ENCODE measurements at places on chromosomes 5 and 9.

DNA sequence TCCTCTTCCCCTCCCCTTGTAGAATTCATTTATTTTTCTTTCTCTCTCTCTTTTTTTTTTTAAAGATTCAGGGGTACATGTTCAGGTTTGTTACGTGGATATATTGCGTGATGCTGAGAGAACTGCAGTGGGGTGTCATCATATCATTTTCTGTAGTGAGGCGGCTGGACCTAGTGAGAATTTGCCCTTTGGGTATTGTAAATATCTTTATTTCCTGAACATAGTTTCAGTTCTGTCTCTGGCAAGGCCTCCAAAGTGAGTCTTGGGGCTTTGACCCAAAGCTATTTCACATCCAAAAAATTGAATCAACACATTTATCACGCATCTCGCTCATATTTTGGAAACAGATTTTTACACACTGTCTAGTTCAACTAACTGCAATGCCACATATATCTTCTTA is 25.4 kb upstream of the MYOT start:
- DNase-seq, result no peak

DNA sequence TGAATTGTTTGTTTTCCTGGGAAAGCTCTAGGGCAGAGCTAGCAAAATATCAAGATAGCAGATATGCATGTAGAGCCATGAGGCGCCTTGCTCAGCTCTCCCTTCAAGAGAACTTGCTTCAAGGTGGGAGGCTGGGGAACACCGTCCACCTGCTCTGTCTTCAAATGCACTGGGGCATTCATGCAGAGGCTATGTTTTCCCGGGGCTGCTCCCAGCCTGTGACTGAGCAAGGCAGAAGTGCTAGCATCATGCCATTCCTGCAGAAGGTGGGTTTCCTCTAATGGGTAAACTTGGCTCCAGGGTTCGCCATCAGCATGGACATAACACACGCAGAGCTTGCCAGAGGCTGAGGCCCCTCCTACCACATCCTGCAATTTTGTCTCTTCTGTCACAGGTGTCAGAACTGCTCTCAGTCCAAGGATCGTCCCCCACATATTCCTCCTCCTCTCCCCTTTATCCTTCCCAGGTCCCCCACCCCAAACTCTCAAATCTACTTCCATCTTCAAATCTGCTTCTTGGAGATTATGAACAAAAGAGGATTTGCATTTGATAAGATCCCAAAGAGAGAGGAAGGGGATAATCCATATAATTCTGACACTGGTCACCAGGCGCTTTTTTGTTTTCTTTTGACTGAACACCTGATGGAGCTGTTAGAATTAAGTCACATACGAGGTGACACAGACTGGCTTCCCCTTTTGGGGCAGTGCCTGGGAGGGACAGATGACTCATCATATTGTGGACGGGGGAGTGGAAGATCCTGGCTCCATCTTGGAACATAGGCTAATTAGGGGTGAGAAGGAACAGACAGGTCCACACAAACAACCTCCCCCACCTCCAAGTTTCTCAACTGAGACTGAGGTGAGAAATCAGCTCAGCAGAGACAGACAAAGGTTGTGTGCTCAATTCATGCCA is 85.0 kb upstream of the TAF11L2 start:
- DNase-seq, result no peak

DNA sequence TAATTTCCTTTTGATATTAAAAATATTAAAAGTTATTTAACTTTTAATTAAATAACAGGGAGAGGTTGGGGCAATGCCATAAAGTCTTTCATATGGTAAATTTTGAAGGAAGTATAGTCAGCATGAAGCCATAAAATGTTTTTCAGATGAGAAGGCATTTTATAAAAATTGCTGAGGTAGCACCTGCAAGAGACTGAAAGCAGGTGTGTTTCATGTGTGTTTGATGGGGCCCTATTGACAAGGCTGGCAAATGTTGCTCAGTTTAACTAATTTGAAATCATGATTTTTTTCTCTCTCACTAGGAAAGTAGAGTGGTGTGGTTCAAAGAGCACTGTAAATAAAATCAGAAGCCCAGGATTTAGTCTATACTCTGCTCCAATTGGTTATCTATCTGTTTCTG is 805.8 kb upstream of the C9orf72 start:
- no peak for DNase-seq

GRCh38 chr5:135883441-135883840 is 12.2 kb downstream of the IL9 start:
- no peak for DNase-seq

DNA sequence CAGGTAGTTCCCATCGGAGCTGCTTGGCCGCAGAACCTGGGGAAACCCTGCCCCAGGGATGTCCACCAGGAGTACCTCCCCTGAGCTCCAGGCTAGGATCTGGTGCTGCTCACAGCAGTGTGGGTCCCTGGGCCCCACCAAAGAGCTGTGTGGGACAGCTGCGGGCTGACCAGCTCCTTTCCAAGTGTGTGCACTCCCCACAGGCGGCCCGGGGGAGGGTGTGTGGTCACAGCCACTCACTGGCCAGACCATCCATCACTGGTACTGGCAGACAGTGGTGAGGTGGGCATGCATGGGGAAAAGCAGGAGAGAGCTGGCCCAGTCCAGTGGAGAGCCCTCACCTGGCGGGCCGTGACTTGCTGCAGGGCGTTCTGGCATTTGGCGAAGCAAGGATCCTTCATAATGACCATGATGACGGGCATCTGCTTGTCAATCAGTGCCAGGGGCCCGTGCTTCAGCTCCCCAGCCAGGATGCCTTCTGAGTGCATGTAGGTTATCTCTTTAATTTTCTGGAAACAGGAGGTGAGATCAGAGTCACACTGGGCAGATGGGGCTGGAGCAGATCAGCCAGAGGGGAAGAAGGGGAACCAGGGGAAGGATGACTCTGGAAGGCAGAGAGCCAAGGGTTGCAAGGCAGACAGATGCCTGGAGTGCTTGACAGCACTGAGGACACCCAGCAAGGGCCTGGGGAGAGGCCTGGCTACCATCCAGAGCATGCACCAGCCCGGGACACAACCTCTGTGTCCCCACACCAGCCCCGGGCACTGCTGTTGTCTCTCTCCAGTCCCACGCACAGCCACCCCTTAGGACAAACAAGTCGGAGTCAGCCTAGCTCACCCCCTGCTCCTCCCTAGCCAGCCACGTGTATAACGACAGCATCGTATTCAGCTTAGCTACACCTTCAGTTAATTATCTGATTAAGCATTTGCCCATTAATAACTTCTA is 12.8 kb upstream of the MAPK9 start:
- DNase-seq, result no peak

DNA sequence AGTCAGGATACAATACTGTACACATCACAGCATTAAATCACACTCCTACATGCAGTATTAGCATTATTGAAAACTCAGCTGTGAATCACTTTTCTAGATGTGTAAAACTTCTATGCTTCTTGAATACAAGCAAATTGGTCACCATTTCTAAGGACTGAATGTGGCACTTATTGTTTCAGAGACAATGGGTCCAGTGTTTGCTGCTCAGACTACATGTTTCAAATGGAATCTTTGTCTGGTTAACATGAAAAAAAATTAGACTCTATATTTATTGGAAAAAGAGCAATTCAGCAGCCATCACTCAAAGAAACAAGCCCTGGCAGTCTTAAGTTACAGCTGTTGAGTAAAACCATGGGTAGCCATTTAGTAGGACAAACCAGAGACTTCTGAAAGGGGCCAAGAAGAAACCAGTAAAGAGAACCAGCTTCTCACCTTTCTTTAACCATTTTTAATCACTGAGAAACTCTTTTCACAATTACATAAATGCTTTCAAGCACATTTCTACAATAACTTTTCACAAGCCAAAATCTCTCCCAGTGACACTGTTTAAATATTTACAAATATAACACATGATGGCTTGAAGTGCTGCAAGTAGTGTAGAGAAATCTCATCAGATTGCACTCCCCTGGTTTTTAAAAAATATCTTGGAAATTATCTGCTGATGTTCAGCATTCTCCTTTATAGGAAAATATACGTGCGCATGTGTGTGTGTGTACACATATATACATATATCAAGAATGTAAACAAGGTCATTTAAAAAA is 35.2 kb downstream of the OR2K2 start:
- no peak for DNase-seq

GRCh38 chr5:71652349-71652748 is 65.2 kb downstream of the MCCC2 start:
- DNase-seq, result no peak

- no peak for DNase-seq
These were observed 437.0 kb downstream of the ZNF608 start for GRCh38 chr5:124309241-124309980.

DNA sequence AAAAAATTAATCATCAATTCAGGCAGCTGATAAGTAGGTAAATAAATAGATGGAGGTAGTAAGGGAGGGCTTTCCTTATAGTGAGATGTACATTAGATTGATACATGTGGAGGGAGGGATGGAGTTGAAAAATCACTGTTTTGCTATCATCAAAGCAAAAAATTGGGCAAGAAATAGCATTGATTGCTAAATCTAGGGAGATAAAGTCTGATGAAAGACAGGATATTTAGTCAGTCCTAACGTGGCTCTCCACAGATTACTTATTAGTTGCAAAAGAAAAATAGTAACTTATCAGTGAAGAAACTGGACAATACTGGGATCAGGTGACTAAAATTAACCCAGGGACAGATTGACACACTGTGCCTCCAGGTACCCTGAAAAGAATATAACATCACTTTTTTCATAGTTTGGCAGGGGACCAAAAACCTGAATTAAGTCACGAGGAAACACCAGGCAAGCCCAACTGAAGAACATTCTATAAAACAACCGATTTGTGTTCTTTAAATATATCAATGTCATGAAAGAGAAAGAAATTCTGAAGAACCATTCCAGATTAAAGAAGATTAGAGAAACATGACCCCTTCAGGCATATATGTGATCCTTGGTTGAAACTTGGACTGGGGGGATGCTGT is 27.1 kb upstream of the GOLPH3 start:
- DNase-seq, result no peak

DNA sequence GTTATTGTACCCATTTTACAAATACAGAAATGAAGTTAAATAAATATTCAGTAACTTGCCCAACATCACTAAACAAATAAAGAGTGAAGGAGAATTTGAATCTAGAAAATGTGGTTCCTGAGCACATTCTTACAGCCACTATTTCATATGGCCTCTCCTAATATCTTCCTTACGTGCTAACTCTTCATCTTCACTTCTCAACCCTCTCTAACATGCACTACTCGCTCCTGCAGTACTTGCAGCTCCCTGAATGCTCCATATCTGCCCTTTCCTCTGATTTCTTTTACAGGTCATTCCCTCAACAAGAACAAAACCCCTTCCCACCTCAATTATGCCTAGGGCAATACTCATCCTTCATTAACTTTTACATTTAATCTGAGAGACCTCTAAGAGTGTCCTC is 711.5 kb downstream of the CETN3 start:
- no peak for DNase-seq

- no peak for DNase-seq
These were observed 33.8 kb upstream of the OTULIN start for GRCh38 chr5:14630671-14631070.

DNA sequence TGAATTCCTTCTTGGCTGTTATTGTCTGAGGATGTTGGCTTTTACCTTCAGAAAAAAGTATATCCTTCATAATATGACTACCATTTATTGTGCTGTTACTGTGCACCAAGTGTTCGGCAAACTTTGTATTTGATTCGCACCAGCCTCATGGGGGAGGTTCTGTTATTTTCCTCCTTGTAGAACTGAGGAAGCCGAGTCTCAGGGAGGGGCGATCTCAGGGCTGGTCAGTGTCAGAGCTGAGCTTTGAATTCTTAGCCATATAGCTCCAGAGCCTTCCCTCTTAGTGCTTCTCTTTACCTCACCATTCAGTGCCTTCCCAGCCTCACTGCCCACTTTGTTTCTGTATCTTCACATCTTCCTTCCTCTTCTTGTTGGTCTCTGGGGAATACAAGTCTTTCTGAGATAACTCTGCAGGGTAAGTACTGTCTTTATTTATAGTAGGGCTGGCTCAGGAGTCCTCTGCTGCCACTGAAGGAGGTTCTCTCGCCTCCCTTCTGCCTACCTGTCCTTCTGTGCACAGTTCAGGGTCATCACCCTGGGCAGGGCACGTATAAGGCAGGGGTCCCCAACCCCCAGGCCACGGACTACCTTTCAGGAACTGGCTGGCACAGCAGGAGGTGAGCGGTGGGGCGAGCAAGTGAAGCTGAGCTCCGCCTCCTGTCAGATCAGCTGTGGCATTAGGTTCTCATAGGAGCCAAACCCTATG is 48.4 kb downstream of the GALNT10 start:
- DNase-seq, result no peak

DNA sequence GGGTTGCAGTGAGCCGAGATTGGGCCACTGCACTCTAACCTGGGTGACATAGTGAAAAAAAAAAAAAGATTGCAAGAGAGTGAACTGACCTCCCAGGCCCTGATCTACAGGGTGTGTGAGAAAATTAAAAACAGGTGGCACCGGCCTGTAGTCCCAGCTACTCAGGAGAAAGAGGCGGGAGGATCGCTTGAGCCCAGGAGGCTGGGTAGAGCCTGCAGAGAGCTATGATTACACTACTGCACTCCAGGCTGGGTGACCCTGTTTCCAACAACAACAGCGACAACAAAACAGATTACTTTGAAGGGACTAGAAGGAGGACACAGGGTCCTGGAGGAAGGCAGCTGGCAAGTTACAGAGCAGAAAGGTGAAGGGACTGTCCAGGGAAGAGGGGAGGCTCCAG is 42.2 kb upstream of the FABP6 start:
- DNase-seq, result no peak

DNA sequence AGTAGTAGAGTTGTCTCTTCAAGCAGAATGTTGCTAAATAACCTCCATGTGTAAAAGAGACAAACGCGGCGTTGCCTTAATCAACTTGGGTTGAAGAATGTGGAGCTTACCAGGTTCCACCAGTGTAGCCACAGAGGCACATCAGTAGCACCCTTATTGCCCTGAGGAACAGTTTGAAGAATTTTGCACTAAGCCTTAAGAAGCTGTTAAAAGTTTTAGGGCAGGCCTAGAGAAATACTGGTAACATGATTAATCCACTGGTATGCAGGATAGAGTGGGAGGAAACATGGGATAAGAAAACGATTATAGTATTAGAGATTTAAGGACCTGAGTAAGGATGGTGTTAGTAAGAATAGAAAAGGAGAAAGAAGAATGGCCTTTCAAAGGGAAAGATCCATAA is 100.6 kb downstream of the ZCCHC7 start:
- peak; percentile 53 for DNase-seq

DNA sequence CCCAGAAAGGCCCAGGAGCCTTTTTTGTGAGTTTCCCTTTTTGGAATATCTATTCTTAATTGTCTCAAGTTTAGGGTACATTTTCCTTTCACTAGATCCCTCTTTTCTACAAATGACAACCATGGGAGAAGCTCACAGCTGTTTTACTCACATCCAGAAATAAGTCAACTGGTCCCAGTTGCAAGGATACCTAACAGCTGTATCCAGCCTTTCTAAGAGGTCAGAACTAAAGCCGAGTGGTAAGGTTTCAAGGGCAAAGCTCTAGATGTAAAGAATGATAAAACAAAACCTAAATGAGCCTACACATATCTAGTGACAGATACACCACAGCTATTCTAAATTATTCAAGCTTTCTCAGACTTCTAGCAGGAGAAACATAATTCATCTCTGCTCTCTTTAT is 4.4 kb downstream of the FGF10 start:
- DNase-seq, result no peak

- DNase-seq, result peak; percentile 28
These were observed 51.5 kb downstream of the CEP120 start for GRCh38 chr5:123371575-123372179.

GRCh38 chr5:132327252-132327955 is 33.2 kb downstream of the SLC22A4 start:
- peak; percentile 21 for DNase-seq
